ENCODE measurements at places on chromosomes 2 and 18.

- DNase-seq, result no peak
These were observed 194.1 kb downstream of the TPGS2 start for GRCh38 chr18:36634573-36635216.

DNA sequence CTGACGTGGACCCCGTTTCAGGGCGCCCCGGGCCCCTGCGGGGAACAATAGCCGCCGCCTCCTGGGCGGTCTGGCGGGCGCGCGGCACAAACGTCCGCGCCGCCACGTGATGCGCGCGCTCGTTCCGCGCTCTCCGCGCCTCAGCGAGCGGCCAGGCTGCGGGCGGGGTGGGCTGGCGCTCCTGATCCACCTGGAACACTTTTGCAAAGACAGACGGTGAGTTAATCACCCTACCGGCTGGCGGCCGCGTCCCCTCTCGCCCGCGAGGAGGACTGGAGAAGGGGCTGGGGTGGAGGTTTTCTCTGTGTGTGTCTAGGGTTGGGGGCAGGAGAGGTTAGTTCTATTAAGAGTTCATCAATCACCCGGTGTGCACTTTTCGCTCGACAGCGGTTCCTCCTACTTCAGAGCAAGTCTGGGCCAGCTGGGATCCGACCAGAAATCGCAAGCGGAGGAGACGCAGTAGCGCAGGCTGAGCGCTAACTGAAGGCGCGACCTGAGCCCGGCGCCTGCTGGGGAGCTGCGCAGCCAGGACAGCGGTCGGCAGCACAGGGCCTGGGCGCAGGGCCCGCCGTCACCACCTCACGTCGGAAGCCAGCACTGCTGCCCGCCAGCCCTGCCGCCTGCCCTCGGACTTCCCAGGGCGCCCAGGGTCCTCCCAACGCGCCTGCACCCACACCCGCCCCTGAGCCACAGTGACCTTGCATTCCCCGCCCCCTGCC, 10.3 kb upstream of the HOXD1 start:
- DNase-seq, result peak; percentile 68

GRCh38 chr18:50218432-50219197, 23.7 kb upstream of the MYO5B start:
- DNase-seq, result peak; percentile 20

DNA sequence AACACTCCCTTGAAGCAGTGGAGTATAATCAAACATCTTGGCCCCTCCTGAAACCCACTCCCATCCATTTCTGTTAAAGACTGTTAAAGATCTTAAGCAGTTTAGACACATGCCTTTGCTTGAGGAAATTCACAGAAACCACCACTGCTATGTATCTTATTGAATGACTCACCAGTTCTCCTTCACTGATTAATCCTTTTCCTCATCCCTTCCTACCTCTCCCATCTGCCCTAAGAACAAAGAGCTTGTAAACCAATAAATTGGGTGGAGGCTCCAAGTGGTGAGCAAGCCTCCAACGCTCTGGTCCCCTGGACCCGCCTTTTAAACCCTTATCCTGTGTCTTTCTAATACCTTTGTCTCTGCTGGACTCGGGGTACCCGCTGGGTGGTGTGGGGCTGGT, 746.1 kb downstream of the LRP1B start:
- no peak for DNase-seq

DNA sequence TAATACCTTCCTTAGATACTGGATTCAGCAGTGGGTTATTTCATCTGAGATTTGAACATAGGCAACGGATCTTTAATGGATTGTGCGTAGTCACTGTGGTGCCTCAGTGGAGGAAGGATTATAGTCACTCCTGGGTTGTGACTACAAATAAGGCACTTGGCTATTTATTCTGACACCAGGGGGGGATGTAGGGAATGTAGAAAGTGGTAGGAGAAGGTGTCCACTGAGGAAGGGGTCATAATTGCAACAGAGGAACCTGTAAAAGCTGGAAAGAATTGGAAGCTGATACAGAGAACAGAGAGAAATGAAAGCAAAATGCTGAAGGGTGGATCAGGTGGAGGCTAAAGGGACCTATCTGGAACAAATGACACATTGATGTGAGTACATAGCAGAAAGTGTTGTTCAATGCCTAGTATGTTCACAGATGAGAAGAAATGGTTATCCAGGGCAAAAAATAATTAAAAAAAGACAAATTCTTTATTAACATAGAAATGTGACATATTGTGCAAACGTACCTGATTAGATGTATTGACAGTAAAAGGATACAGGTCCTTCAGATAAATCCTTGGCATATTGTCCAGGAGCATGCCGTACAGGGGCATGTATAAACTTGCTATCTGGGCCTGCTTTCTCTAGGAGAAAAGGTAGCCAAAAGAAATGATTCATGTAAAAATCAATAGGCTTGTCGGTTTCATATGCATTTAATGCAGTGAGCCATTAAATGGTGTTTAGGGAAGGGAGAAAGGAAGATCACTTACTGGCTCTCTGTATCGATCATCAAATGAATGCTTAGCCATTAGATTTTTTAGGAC, 91.2 kb upstream of the CCDC195 start:
- peak; percentile 30 for DNase-seq

DNA sequence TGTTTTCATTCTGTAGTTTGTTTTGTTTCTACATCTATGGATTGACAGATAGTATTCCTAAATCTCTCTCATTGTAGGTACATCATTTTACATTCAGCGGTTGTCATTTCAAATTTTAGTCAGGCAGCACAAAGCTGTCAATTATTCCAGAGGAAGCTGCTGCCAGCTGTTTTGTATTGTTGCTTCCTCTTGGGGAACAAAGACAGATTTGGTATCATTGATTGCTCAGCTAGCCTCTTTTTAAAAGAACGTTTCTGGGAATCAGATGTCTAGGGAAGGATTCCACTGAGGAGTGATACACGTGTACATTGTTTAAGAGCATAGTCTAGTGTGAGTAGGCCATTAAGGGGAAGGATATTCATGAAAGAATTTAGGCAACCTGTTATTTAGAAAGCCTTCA, 145.8 kb downstream of the AGPS start:
- no peak for DNase-seq

- DNase-seq, result peak; percentile 7
These were observed 1.1 kb upstream of the FZD5 start for GRCh38 chr2:207770602-207771404.

- DNase-seq, result no peak
These were observed 111.5 kb downstream of the MCFD2 start for GRCh38 chr2:46803911-46804670.

Measured in endothelial cell of umbilical vein (primary cell).